ENCODE measurements at places on chromosomes 5 and 9.

- DNase-seq = peak; percentile 16
Measured at GRCh38 chr9:114958021-114958843, 27.8 kb upstream of the TNFSF8 start.

DNA sequence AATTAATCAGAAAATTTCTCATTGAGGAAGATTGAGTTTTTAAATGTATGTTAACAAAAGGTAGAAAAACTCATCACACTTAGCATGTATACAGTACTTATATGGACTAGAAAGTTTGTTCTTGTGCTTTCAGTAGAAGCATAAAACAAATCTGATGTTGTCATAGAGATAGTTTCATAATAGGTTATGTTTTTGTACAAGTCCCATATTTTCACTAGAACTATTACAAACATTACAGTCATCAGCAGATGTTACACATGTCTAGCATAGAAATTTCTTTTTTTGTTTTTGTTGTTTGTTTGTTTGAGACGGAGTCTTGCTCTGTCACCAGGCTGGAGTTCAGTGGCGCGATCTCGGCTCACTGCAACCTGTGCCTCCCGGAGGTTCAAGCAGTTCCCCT, 131.4 kb downstream of the COMMD10 start:
- no peak for DNase-seq

- DNase-seq = no peak
Measured at GRCh38 chr9:83477571-83477970, 60.6 kb downstream of the FRMD3 start.

DNA sequence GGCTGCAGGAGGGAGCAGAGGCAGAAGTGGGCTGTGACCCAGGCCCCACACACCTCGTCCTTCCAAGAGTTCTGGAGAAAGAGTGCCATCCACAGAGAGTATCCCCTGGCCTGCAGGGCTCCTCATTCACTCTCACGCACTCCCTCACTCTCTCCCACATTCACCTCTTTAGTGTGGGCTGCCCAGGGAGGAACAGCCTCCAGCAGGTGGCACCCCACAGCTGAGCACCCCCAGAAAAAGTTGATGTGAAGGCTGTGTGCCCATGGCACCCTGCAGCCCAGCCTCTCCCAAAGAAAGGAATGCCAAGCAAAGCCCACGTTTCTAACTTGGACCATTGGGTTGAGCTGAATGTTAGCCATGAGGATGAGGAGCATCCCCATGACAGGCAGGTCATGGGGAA, 4.5 kb upstream of the SHC3 start:
- DNase-seq = no peak

DNA sequence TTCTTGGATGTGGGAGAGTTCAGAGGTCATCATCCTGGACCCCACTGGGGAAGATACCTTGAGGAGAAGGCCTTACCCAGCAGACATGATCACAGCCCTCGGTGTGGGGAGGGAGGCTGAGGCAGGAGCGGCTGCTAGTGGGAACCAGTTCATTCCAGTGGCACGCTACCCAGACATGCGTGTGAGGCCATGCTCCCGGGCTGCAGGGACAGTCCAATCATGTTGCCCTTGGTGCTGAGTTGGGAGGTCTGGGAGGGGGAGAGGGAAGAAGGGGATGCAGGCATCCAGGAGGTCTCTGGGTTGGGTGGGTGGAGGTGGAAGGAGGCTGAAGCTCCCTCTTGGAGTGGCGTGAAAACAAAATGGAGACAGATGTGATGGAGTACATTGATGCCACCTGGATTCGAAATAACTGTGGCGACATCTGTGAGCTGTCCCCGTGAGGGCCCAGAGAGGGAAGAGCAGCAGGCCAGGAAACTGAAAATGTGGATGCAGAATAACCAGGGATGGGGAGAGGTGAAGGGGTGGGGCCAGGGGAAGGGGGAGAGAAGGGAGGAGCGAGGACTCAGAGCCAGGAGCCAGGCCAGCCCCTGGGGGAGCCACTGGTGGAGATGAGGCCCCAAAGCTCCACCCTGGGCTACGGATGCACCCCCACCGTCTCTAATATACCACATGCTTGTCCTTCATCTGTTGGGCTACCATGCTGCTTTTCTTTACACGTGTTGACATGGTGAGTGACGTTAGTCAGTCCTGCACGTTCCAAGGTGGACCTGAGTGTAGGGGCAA, 16.2 kb downstream of the NDUFS6 start:
- no peak for DNase-seq

DNA sequence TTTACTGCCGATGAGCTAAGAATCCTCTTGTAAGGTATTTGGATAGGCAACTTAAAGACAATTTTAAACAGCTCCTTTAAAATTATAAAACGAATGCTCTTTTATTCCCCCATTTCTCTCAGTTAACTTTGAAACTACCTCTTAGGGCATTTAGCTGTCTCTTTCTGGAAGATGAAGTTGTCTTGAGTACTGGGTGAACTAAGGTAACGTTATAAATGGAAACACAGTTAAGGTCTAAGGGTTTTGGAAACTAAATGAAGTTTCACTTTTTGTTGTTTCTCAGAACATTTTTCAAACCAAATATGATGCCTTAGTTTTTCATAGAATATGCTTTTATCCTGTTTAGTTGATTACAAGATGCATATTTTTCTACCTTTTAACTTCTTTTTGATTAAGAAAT, 6.8 kb downstream of the UBE2R2 start:
- DNase-seq = no peak

DNA sequence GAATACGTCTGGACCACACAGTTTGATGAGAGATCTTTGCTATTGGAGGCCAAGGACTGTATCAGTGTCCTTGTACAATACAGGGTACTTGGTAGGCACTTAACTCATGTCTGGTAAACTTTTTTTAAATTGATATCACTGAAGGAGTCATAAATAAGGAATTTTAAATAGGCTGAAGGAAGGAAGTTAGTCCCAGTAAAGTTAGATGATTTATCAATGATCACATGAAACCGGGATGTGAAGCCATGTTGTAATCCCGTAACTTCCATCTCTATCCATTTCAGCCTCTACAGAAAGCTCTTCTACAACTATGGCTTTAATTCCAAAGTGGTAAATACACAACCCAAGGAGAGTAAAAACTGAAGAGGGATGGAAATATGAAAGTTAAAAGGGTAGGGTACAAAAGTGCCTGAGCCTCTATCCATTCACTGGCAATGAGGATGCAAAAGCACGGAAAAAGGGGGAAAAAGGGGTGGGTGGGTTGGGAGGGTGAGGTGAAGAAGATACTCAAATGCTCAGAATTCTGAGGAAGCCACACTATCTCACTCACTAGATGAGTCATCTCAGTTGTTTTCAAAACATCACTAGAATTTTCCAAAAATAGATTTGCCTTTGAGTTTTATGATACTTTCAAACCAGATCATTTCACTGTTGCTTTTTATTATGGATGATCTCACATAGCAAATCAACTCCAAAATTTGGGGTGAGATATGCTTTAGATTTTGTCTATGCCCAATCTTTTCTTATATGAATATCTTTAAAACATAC, 1053.5 kb downstream of the NR2F1-AS1 start:
- no peak for DNase-seq

DNA sequence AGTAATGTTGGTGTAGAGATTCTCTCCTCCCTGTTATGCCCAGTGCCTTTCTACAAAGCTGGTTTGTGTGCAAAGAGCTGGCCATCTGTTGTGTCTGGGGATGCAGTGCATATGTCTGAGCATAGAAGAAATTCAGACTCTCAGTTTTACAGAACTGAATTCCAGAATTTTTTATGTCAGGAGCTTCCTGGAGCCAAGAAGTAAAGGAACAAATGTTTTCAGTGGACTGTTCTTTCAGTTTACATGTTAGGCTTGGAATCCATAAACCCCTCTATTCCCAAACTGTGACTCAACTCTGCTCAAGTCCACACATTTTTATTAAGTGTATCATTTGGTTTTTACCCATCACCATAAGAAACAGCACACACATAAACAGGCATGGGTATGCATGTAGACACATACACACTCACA, 366.0 kb downstream of the BRINP1 start:
- no peak for DNase-seq

DNA sequence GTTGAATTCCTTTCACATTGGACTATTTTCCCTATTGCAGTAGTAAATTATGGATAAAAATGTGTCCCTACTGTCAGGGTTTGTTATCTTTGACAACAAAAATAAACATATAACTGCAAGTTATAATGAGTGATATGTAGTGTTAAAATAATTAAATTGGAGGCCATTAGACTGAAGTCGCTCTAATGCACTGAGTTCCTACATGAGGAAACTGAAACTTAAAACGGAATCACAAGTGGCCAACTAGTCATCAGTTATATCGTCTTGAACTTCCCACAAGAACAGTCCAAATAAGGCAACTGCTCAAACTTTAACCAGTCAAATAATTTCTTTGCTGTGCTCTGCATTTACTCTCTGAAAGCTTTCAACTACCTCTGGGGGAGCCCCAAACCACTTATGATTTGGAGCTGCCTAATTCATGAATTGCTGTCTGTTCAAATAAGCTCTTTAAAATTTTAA, 2.1 kb upstream of the IFT74 start:
- DNase-seq = peak; percentile 33

DNA sequence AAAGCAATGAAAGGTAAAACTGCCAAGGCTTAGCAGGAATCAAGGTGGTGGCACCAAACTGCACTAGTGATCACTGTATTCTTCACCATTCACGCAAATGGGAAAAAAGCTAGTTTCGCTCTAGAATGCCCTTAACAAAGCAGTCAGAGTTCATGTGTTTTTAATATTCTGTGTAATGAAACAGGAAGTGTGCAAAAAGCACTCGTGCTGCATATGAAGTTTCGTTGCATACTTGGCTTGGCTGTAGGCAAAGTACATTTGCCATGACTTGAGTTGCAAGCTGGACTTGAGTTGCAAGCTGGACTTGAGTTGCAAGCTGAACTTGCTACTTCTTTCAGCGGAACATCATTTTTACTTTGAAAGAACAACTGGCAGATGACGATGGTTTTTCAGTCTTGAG, 55.4 kb downstream of the FOXI1 start:
- no peak for DNase-seq

GRCh38 chr9:19284729-19285128, 54.2 kb downstream of the DENND4C start:
- no peak for DNase-seq

- DNase-seq = no peak
Measured at GRCh38 chr9:111825468-111826145, 30.9 kb upstream of the SHOC1 start.

- DNase-seq = no peak
Measured at GRCh38 chr5:158594595-158595242, 505.0 kb downstream of the EBF1 start.

DNA sequence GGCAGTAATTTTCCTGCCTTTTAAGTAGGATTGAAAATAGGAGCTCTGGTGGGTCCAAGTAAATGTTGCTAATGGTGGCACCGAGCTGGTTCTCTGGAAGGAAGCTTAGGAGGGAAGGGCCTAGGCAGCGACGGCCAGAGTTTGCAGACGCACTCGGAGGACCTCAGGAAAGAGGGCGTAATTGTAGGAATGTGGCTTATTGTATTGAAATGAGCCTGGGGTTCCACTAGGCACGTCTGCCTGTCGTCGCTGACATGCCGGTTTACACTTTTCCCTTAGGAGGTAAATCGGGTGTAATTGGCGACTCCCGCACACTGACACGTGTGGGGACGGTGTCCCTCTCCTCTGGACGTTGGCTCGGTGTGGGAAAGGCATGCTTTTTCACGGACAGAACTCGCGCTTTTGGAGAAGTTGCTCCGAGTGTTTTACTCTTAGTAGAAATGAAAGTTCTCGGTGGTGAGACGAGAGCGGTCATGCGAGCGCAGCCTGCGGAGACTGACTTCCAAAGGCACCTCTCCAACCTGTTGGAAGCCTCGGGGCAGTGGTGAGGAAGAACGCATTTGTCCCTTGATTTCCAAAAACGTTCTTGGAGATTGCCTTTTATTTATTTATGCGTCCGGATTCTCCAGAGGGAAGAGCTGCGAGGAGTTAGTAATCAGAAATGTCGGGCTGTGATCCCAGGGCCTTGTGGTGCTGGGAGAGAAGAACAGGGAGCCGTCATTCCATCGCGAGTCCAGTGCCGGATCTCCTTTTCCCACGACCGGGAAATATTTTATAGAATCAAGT, 1.3 kb downstream of the NR4A3 start:
- no peak for DNase-seq

DNA sequence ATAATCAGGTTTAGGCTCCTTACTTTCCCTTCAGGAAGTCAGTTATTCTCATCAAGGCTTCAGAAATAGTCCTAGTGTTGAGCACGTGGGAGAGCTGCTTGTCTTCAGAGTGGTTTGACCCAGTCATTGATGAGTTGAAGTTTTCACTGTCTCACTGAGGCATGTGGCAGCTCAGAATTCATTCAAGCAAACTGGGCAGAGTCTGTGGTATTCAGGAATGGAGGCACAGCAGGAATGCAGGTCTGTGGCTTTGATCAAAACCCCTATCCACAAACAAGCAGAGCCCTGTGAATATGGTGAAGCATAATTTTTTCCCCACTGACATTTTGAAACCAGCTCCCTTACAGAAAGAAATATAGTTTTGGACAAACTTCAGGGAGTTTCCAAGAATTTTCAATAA, 207.3 kb downstream of the CD180 start:
- DNase-seq = no peak

DNA sequence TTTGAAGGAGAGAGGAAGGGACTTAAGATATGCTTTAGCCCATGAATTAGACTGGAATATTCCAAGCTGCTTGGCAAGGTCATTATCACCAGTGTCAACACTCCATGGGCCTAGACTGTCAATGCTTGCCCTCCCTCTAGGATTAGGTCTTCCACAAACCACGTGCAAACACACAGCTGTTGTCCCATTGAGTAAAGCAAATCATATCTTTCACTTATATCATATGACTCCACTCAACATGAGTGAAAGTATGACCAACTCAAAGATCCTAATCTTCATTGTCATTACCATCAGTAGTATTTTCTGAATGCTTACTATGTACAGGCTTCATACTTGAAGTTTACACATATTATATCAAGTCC, 57.0 kb upstream of the GRAMD2B start:
- DNase-seq = no peak

DNA sequence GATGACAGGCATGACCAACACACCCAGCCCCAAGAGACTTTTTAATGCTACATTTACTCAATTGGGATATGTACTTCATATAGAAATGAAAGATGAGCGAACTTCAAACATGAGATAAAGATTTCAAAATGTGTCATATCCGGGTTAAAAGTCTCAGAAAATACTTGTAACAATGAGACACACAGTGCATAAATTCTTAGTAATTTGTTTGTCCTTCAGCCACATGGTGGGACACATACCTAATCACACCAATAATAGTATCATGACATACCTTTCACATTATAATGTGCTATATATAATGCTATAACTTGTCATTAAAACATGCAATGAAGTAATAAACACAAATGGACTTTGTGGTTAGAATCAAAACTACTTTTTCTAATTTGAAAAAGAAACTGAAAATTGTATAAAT, 204.7 kb upstream of the RFX3 start:
- no peak for DNase-seq

GRCh38 chr9:118222375-118222774, 518.2 kb downstream of the TLR4 start:
- no peak for DNase-seq

Data from CD4-positive, alpha-beta T cell treated with Interleukin-15 for 4 hours (primary cell).